ENCODE measurements at places on chromosomes 7 and 10. TPM values are rescaled to one million over a fixed set of nuclear protein-coding genes. Genes with fewer than 3 reads are reported as not detected.

The JAKMIP3 gene
- 0.11 TPM for total RNA-seq

GRCh38 chr10:2471811-2472210 is 595.5 kb upstream of the PFKP start:
- no peak for DNase-seq

- DNase-seq: no peak
These were observed 4.6 kb downstream of the MARVELD1 start for GRCh38 chr10:97718178-97718577.

DNA sequence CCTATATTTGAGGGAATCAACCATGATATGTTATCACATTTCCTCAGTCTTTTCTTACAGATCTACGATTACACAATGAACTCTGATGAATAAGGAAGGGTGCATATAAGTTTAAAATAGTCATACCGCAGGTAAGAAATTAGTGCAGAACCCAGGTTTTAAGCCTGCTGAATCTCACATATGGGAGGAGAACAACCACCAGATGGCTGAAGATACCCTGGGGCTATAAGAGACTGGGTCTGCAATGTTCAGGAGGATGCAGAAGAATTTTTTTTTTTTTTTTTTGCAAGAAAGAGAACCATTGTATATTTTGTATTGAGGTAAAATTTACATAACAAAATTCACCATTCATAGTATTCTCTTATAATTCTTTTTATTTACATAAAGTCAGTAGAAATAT is 372.3 kb upstream of the MYO3A start:
- DNase-seq: no peak

DNA sequence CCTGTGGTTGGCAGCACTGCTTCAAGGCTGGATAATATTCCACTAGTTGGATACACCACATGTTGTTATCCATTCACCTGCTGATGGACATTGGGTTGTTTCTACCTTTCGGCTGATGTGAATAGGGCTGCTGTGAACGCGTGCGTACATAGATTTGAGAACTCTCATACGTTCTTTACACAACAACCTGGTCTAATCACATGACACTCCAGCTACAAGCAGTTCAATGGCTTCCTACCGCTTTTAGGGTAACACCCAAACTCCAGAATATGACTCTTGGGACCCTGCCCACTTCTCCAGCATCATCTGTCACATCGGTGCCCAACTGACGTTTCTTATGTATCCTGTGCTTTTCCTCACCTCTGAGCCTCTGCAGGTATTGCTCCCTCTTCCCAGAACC is 114.6 kb downstream of the ABLIM1 start:
- DNase-seq: no peak
